Activated T-helper 1 cell treated with anti-CD3 and anti-CD28 coated beads, Interleukin-12 subunit alpha, Interleukin-12 subunit beta, Interleukin-2, Interleukin-4 antibody, amounts not matched to agents 30 ng/mL and 10 ng/mL and 1 ng/mL, durations not matched to agents 14 hours and 24 hours and 36 hours (primary cell): ENCODE measurements at places on chromosomes 1 and 21.

GRCh38 chr1:34762474-34763141, 3.1 kb downstream of the GJB4 start:
- no peak for DNase-seq

GRCh38 chr1:100585786-100586185, 47.8 kb downstream of the GPR88 start:
- DNase-seq, result no peak

DNA sequence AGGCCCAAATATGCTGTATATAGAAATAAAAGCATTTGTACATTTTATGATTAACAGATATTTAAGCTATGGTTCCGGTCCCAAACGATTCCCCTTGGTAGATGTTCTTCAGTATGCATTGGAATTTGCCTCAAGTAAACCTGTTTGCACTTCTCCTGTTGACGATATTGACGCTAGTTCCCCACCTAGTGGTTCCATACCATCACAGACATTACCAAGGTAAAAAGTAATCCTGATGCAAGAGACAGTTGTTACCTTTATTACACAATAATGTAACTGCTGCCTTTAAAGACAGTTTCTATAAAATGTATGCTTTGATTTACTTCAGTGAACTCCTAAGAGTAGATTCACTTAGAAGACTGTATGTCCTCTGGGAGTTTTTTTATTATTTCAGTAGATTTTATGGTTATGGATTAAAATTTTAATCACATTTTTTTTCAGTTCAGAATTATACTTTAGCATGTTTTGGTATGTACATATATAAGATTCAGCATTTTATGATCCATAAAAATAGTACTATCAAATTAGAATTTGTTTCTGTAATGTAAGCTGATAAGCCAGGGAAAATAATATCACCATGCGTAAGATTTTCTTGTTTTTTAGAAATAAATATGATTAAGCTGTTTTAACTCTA, 96.5 kb downstream of the USP25 start:
- DNase-seq, result peak; percentile 8

GRCh38 chr1:167599957-167600581, 30.0 kb upstream of the RCSD1 start:
- DNase-seq, result peak; percentile 38

GRCh38 chr1:106620521-106620954, 435.9 kb upstream of the PRMT6 start:
- no peak for DNase-seq

GRCh38 chr1:172885411-172885810, 165.3 kb downstream of the TNFSF18 start:
- DNase-seq, result no peak

DNA sequence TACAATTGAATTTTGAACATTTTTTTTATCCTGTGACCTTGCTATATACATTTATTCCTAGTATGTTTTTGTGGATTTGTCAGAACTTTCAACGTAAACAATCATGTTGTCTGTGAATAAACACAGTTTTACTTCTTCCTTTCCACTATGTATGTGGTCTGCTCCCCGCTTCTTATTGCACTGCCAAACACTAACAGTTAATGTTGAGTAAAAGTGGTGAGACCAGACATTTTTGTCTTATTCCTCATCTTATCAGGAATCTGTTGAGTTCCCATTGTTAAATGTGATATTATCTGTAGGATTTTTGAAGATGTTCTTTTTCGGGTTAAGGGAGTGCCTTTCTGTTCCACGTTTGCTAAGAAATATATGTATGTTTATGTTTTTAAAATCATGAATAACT, 45.9 kb downstream of the CAMSAP2 start:
- no peak for DNase-seq

DNA sequence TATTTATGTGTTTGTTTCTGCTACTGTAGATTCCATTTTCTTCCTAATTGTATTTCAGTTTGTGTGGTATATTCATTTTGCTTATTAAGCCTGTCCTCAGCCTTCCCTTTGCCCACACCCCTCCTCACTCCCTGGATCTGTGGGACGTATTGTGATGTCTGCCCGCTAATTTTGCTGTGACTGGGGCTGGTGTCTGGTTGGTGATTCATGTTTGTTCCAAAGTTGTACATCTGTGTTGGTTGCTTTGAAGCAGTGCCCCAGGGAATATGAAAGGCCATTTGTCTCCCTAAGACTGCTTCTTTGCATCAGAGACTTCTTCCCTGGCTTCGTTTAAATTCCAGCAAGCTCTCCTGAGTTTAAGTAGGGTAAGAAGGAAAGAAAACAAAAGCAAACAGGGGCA, 289.5 kb upstream of the SGIP1 start:
- DNase-seq, result no peak

DNA sequence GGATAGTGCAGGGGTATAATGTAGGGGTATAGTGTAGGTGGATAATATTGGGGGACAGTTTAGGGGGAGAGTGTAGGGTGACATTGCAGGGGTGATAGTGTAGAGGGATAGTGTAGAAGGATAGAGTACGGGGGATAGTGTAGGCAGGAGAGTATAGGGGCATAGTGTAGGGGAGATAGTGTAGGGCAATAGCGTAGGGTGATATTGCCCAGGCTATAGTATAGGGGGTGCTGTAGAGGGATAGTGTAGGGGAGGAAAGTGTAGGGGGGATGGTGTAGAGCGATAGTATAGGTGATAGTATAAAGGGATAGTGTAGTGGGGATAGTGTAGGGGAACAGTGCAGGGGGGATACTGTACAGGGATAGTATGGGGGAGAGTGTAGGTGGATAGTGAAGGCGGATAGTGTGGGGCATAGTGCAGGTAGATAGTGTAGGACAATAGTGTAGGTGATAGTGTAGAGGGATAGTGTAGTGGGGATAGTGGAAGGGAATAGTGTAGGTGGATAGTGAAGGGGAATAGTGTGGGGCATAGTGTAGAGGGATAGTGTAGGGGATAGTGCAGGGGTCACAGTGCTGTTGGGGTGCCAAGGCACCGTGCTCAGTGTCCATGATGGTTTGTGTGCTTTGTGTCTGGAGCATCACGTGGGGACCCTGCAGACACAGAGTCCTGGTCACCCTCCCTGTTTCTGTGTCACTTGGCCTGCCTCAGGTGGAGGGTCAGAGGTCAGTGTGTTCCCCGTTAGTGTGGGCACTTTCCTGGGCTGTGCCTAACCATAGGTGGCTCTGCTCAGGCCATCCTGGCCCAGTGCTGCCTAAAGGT, 10.5 kb upstream of the ARF1 start:
- DNase-seq, result no peak

GRCh38 chr1:231933711-231934626, 307.4 kb downstream of the DISC1 start:
- DNase-seq, result no peak

- no peak for DNase-seq
Measured at GRCh38 chr1:95201905-95202304, 32.1 kb upstream of the RWDD3 start.

DNA sequence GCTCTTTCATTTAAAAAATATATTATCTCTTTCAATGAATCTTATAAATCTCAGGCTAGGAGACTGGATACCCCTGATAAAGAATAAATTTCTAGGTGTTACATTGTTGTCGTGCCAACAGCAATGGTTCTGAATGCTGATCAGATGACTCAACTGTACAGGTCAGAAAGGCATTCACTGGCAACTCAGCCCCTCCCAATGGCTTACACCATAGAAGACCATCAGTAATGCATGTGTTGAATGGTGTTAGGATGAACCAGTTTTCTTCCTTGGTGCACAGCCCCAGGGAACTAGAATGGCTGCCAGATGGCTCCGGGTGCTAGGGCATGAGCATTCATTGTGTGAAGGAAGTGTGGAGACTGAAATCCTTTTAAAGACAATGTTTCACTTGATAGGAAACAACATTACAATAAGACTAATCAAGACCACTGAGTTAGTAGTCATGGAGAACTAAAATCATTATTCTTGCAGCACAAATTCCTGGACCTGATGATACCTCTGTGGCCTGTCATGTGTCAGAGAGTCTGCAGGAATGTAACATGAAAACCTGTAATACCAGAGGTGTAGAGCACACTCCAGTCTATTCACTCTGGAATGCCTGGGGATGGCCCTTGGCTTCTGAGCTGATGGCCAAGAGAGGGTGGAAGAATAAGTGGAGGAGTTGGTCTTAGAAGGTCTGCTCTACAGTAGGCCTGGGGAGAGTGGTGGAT, 187.7 kb upstream of the LMO4 start:
- DNase-seq, result no peak

GRCh38 chr1:8026976-8027747, 1.1 kb upstream of the ERRFI1 start:
- DNase-seq, result no peak

DNA sequence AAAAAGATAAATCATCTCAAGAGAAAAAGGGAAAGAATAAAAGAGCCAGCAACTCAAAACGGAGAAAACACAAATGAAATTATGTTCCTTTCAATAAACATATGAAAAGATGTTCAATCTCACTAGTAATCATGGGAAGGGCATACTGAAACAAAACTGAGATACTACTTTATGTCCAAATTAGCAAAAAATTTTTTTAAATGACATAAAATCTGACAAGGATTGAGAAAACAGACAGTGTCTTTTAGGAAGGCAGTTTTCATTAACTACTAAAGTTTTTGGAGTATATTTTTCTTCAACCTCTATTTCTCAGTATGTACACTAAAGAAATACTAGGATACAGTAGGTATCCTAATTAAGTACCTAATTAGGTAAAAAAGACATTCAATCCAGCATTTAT, 73.3 kb downstream of the ARID4B start:
- no peak for DNase-seq

GRCh38 chr1:179105393-179105792, 23.5 kb downstream of the TOR3A start:
- no peak for DNase-seq

DNA sequence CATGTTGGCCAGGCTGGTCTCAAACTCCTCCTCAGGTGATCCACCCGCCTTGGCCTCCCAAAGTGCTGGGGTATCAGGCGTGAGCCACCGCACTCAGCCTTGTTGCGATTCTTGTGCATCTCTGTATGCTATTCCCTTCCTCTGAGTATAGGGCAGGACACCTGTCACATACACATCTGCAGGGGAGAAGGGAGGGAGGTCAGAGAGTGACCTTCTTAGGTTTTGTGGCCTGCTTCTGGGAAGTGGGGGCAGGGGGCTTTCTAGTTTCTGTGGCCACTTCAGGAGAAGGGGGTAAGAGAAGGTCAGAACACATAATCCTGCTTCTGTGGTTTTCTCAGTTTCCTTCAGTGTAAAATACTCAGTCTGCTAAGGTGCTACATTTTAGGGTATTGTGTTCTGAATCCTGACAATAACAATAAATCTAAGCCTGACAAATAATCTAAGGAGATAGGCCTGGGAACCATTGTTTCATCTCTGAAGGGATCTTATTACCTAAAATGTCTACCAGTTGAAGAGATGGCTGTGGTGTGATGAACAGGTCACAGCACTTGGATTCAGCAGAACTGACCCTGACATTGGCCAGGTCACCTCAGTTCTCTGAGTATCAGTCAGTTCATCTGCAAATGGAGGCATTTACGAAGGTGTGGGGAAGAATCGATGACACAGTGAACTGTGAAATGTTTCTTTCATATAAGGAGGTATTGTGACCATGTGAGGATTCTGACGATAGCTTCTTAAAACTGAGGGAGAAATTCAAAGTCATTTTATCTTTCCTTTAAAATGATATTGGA, 212.6 kb upstream of the L1TD1 start:
- no peak for DNase-seq

GRCh38 chr1:159889821-159890252, 10.1 kb downstream of the CFAP45 start:
- DNase-seq, result no peak

DNA sequence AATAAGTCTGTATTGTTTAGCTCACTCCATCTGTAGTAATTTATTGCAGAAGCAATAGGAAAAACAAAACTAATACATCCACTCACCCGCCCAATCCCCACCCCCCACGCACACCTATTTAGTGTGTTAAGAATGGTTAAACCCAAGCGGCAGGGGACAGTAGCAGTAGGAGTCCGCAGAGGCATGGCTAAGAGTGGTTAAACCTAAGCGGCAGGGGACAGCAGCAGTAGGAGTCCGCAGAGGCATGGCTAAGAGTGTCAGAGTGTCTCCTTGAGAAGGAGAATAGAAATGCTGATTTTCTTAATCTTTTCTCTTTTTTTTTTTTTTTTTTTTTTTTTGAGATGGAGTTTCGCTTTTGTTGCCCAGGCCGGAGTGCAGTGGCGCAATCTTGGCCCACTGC, 34.8 kb upstream of the TMPRSS2 start:
- DNase-seq, result no peak

DNA sequence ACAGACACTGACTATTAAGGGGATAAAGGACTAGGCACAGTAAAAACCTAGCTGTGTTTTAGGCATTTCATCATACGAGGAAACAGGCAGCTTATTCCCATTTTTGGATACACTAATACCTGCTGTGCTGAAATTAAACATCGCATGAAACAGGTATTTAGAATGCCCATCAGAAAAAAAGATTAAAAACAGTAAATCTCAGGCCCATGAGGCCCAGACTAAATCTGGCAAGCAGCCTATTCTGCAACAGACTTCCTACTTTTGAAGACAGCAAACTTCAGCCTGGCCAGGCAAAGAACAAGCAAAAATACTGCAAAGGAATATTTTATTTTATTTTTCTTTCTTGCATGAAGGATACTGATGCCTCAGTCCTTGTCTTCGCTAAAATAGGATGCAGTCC, 240.2 kb downstream of the LMO4 start:
- DNase-seq, result no peak

DNA sequence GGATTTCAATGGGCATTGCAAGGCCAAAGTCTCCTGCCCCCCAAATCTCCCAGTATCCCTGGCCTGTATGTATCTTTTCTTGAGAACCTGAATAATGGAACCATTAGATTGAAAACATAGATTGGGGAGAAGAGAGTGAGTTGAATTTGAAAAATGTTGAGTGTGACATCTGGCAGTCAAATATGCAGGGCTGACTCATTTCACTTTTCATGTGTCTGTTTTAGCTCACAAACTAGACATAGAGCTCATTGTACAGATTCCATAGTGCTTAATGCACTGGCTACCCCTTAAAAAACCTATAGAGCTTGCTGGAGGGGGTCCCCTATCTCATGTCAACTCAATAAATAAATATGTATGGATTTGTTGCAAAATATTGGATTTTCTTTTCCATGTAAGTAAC, 30.8 kb downstream of the DDR2 start:
- DNase-seq, result no peak

GRCh38 chr1:29900712-29901111, 664.4 kb downstream of the PTPRU start:
- no peak for DNase-seq

GRCh38 chr1:241627453-241628259, 12.5 kb downstream of the CHML start:
- DNase-seq, result peak; percentile 37
